ENCODE measurements at places on chromosomes 2 and 18.

GRCh38 chr2:47227532-47228279 lies 72.6 kb upstream of the STPG4 start:
- no peak for DNase-seq

GRCh38 chr2:236551471-236552211 lies 18.0 kb upstream of the ACKR3 start:
- DNase-seq: no peak

- DNase-seq: no peak
Measured at GRCh38 chr2:168712053-168712452, 90.4 kb upstream of the NOSTRIN start.

GRCh38 chr2:98258906-98259305 lies 87.3 kb upstream of the CNGA3 start:
- no peak for DNase-seq

GRCh38 chr18:46632401-46633071 lies 24.5 kb downstream of the LOXHD1 start:
- peak; percentile 57 for DNase-seq

- peak; percentile 12 for DNase-seq
Measured at GRCh38 chr2:231245249-231246094, 47.0 kb downstream of the ARMC9 start.

DNA sequence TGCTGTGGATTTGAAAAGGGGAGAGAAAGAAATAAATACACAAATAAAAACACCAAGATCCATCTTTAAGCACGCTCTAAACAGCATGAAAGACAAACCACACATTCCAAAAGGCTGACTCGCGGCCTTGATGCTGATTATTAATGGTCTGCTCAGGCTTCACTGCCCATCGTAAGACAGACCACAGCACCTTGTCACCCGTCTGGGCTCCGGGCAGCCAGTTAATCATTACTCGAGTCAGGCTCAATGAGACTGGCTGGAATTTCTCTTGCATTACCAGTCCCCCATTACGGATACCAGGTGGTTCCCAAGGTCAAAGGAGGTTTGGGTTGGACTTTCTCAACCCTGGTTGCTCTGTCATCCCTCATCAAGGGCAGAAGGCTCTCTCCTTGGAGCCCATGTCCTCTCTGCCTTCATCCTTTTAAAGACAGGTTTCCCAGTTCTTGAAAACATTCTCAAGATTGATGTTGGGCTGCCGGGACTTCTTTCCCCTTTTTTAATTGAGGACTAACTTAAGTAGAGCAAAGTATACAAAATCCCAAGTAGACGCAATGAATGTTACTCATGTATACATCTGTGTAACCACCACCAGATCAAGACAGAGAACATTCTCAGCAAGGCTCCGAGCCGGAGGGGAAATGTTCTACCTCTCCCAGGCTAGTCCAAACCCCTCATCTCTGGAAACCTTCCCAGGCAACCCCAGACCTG lies 8.1 kb downstream of the SMAD7 start:
- DNase-seq: peak; percentile 99

DNA sequence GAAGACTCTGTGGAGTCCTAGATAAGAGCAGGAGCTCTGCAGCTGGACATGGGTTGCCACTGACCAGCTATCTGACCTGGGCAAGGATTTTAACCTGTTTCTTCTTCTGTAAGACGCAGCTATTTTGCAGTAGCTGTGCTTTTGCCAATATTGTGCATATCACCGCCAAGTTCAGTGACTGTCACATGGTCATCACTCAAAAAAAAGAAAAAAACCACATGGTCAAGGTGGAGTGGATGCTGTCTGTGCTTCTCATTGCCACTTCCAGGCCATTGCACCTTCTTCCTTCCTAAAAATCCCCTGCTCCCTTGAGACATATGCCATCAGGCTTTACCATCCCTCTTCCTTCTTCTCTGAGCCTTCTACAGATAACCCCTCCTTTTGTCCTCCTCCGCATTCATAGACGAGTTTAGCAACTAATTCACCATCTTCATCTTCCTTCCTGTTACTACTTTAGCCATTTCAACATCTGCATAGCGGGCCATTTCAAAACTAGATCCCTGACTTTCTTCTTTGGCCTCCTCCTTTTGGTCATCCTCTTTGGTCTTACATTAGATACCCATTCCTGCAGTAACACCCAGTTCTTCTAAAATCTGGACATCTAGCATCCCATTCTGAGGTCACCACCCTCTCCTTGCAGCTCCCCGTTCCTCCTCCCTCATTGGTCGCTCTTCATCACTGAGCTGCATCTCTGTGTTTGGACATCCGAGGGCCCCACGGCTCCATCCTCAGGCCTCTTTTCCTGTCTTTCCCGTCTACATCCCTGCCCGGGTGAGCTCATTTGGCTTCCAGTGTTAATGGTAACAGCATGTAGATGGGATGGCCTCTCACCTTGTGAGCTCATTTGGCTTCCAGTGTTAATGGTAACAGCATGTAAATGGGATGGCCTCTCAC lies 17.8 kb downstream of the RNF144A start:
- DNase-seq: no peak

DNA sequence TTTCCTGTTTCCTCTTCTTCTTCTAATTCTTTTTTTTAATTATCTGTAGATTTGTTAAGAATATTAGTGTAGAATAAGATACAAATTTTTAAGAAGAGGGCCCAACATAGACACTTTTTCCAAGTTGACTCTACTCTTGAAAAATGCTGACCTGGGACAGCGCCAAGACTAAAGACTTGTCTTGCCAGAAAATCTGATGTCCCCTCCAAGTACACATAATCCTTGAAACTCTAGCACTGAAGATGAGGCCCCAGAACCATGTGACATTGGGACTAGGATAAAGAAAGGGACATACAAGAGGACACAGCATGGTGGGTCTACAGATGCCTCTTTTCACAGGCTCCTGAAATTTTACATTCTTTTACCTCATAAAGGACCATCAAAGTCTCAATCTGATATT lies 271.6 kb upstream of the SESTD1 start:
- no peak for DNase-seq
